ENCODE measurements at places on chromosomes 6 and 20. TPM values are rescaled to one million over a fixed set of nuclear protein-coding genes. Genes with fewer than 3 reads are reported as not detected.

The TFAP2B gene
- total RNA-seq = not detected

The ENPP5 gene
- 2.6 TPM for total RNA-seq

The ECT2L gene
- total RNA-seq = not detected

The PTK6 gene
- not detected for total RNA-seq

The TCP11 gene
- not detected for total RNA-seq
